ENCODE measurements at places on chromosomes 16 and 17. TPM values are rescaled to one million over a fixed set of nuclear protein-coding genes. Genes with fewer than 3 reads are reported as not detected.

- DNase-seq: no peak
Observed at GRCh38 chr17:63399856-63400255, 46.2 kb downstream of the CYB561 start.

GRCh38 chr17:61392679-61393078, 7.0 kb upstream of the TBX2 start:
- DNase-seq: no peak

GRCh38 chr16:3519581-3519980, 18.8 kb downstream of the CLUAP1 start:
- DNase-seq: no peak

DNA sequence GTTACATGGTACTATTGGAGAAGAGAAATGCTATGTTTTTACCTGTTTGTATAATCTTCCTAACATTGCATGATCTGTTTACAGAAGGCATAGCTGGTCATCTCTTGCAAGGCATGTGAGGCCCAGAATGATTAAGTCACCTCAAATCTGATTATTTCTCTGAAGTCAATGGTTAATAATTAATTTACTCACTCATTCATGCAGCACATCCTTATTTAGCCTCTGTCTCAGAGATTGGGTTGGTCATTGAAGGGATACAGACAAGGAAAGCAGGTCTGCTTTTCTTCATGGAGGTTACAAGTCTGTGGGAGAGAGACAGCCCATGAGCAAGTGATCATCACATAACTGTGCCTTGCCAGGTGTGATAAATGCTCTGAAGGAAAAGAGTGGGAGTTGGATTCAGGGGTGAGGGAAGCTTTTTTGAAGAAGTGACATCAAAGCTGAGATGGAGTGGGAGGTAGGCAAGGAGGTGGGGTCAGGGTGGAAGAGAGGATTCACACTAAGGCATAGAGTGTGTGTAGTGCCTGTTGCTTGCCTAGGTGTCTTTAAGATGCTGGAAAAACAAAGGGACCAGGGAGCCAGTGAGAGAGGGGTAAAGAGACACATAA, 16.3 kb upstream of the RBFOX1 start:
- DNase-seq: no peak

The SPNS2 gene
- total RNA-seq: 0.64 TPM

DNA sequence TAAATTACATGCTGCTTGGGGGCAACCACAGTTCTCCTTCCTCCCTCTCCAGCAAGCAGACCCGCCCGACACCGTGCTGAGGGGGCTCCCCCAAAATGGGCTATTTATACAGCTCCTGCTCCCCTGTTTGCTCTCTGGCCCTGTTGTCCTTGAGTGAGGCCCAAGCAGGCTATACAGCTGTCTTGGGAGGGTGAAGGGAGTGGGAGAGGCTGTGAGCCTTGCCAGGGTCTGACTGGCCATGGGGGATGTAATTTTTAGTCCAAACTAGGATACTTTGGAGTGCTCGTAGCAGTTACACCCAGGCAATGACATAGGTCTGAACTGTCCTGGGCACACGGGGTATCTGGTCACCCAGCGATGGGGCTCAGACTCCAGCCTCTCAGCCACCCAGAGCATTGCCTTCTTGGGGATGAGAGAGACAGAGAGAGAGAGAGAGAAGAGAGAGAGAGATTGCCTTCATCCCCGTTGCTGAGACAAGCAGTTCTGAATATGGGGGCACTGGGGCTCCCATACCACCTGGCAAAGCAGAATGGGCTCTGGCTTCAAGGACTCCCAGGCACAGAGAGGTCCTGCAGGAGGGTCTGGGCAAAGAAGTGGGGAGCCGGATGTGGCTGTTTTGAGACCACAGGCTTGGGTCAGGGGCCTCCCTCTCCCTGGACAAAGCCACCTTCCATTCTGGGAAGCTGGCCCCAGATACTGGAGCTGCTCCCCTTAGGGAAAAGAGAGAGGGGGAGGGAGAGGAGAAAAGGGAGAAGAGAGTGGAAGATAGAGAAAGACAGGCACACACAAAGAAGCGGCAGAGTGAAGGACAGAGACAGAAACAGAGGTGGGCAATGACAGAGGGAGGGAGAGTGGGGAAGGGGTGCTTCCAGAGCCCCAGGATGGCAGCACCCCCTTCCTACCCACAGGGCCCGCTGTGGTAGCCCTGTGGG, 10.7 kb upstream of the TMEM92 start:
- DNase-seq: no peak

The CFAP119 gene
- 3.6 TPM for total RNA-seq
